ENCODE measurements at places on chromosomes 3 and 15. TPM values are rescaled to one million over a fixed set of nuclear protein-coding genes. Genes with fewer than 3 reads are reported as not detected.

DPPA4 gene
- total RNA-seq, result 4.0 TPM

EPHB1 gene
- 3.8 TPM for total RNA-seq

ZFAND6 gene
- 101 TPM for total RNA-seq

CCDC33 gene
- total RNA-seq, result not detected

DNA sequence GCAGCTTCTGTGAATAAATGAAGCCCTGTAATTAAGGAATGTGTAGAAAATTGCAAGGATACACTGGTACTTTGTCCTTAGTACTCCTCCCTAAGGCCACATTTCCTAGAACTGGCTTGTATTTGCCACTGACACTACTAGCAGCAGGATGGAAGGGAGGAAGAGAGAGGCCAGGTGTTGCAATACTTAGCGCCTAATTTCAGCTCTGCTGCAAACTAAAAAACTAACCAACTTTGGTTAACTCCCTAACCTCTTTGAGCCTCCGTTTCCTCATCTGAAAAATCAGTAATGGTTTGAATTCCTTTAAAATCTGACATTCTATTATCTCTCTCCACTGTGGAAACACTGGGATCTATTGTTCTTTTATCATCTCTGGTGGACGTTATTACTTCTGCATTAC lies 257.0 kb downstream of the SV2B start:
- H3K27ac ChIP-seq, result no peak overlapping the region
- DNase-seq, result no peak
- no peaks in the 10 kb centered on the region for H3K4me1 ChIP-seq
- H3K27me3 ChIP-seq, result peaks cover 5% of the 10 kb centered on the region

DNA sequence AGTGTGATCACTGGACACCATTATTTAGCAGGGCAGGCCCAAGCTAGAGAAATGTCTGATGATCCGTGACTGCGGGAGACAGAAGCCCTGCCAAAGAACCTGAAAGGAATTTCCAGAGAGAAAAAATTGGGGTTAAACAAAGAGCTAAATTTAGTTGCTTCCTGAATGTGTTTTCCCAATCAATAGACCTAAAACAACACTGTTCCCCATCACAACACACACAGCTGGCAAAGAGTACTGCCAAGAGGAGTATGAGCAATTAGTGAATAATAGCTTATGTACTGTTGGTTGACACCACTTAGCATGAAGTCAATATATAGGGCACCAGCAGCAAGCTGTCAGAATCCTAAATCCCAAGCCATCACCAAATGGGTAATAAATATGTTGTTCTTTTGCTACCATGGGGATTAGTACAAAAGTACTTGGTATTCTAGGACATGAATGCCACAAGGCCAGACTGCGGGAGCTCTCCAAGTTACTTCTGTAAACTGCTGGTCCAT lies 35.7 kb downstream of the CLK3 start:
- no peaks in the 10 kb centered on the region for H3K27me3 ChIP-seq
- H3K4me1 ChIP-seq, result peaks cover 32% of the 10 kb centered on the region
- no peak for DNase-seq
- peaks cover 57% of the 10 kb centered on the region for H3K36me3 ChIP-seq
- H3K4me3 ChIP-seq, result no peak overlapping the region

DNA sequence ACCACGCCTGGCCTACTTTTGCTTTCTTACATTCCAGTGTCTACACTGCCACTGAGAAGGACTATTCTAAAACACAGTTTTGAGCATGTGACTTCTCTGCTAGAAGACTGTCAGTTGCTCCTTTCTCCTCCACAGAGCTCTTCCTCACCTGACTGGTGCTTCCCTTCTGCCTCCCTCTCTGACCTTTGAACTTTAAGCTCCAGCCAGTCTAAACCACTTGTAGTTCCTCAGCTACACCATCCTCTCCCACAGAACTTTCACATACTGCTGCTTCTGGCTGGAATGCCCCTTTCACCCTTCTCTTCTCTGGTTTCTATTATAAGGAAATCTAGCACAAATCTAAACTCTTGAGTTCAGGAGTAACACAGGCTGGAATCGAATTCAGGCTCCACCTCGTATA lies 9.1 kb downstream of the NCEH1 start:
- no peaks in the 10 kb centered on the region for H3K27me3 ChIP-seq
- H3K4me1 ChIP-seq, result peaks cover 11% of the 10 kb centered on the region
- H3K36me3 ChIP-seq, result peaks cover 2% of the 10 kb centered on the region
- no peak overlapping the region for H3K4me3 ChIP-seq
- no peak for DNase-seq

GRCh38 chr3:112734736-112735350 lies 93.9 kb upstream of the CCDC80 start:
- peak; percentile 46 for DNase-seq
- H3K36me3 ChIP-seq, result no peaks in the 10 kb centered on the region
- H3K4me3 ChIP-seq, result no peak overlapping the region
- peaks cover 28% of the 10 kb centered on the region for H3K4me1 ChIP-seq

- no peak for DNase-seq
- no peaks in the 10 kb centered on the region for H3K36me3 ChIP-seq
- H3K4me3 ChIP-seq, result no peak overlapping the region
- H3K4me1 ChIP-seq, result peaks cover 4% of the 10 kb centered on the region
Measured at GRCh38 chr3:151144760-151145159, 58.3 kb downstream of the GPR171 start.

DNA sequence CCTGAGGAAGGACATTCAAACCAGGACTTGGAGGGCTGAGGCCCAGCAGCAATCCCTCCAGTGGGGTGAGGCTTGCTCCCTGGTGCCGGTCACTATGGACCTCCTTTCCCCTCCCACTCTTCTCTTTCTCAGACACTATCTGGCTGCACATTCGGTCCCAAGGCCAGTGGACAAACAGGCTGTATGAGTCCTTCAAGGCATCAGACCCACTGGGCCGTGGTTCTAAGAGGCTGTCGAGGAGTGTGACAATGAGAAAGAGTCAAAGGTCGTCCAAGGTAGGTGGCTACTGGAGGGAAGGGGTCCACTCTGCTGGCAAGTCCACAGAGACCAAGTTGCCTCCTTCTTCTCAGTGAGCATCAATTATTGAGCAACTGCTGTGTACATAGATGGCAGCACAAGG lies 28.0 kb downstream of the NOX5 start:
- H3K27ac ChIP-seq, result no peak overlapping the region
- DNase-seq, result no peak
- no peaks in the 10 kb centered on the region for H3K36me3 ChIP-seq
- H3K4me1 ChIP-seq, result no peaks in the 10 kb centered on the region
- no peak overlapping the region for H3K4me3 ChIP-seq

- no peaks in the 10 kb centered on the region for H3K27me3 ChIP-seq
- peak overlapping the region; percentile 6 for H3K27ac ChIP-seq
- no peak for DNase-seq
- no peaks in the 10 kb centered on the region for H3K36me3 ChIP-seq
Measured at GRCh38 chr3:108096532-108097321, 5.9 kb upstream of the CD47 start.

- DNase-seq, result no peak
- no peak overlapping the region for H3K27ac ChIP-seq
- no peaks in the 10 kb centered on the region for H3K36me3 ChIP-seq
- H3K27me3 ChIP-seq, result peaks cover 3% of the 10 kb centered on the region
- peaks cover 14% of the 10 kb centered on the region for H3K4me1 ChIP-seq
Measured at GRCh38 chr3:127544803-127545201, 45.7 kb downstream of the TPRA1 start.

GRCh38 chr15:53589520-53590057 lies 169.9 kb downstream of the WDR72 start:
- H3K36me3 ChIP-seq, result no peaks in the 10 kb centered on the region
- DNase-seq, result no peak
- H3K4me1 ChIP-seq, result peaks cover 2% of the 10 kb centered on the region

DNA sequence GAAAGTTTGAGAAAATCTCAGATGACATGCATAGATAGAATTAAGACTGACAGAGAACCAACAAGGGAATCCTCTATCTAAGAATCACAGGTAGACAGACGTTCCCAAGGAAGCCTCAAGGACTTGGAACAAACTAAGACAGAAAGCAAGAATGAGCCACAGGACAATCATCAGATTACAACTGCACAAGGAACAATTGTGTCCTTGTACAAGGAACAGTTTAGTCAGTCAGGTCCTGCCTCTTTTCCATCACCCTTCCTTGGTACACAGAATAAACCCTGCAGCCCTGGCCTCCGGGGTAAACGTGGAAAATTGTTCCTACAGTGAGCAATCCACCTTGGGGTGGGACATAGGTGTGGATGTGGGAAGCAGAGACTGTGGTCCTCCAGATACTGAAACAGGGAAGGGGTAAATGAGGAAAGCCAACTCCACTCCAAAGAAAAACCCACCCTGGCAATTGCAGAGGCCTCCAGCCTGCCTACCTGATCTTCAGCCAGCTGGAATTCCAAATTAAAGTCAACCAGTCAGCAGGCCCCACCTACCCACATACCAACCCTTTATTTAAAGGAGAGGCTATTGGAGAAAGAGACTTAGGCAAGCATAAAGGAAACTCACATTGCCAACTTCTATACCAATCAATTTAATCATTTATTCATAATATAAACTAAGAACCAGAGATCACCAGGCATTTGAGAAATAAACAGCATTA lies 73.4 kb downstream of the ULK4 start:
- no peak for DNase-seq
- H3K27ac ChIP-seq, result no peak overlapping the region
- peaks cover 11% of the 10 kb centered on the region for H3K36me3 ChIP-seq
- no peaks in the 10 kb centered on the region for H3K27me3 ChIP-seq
- H3K4me1 ChIP-seq, result no peaks in the 10 kb centered on the region

DNA sequence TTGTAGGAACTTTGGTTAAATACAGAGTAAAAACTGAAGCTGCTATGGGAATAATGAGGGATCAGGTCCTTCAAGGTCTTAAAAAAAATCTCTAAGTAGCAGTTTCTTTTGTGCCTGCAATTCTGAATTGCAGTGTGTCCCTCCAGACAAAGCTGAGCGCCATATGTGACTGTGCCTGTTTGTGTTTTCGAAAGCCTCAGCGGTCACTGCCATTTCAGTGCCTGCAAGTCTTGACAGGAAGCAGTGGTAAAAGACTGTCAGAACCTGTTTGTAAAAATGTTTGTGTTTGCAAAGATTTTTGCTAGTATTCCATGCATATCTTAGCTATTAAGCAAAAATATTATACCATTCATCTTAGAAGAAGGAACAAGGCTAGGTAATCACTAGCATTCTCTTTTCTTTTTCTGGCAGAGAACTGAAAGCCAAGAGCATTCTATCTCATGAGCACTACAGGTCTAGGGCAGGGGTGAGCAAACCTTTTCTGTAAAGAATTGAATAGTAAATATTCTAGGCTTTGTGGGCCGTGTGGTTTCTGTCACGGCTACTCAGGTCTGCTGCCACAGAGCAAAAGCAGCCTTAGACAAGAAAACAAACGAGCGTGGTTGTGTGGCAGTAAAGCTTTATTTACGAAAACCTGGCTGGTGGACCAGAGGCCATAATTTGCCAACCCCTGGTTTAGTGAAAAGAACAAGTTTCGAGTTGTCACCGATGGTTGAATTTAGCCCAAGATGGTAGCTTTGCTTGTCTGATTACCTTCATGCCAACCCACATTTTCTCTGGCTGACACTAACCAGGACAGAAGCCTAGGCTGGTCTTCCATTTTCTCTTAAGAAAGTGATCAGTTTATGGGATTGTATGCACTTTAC lies 134.4 kb downstream of the CACNA1D start:
- H3K27ac ChIP-seq, result no peak overlapping the region
- no peaks in the 10 kb centered on the region for H3K36me3 ChIP-seq
- H3K27me3 ChIP-seq, result peaks cover 4% of the 10 kb centered on the region
- DNase-seq, result no peak

- H3K36me3 ChIP-seq, result peaks cover 16% of the 10 kb centered on the region
- peak overlapping the region; percentile 53 for H3K4me3 ChIP-seq
- no peak for DNase-seq
- no peaks in the 10 kb centered on the region for H3K27me3 ChIP-seq
Measured at GRCh38 chr3:15294929-15295328, 37.5 kb downstream of the SH3BP5 start.

- peaks cover 19% of the 10 kb centered on the region for H3K36me3 ChIP-seq
- no peak overlapping the region for H3K27ac ChIP-seq
- DNase-seq, result no peak
- H3K4me1 ChIP-seq, result peaks cover 5% of the 10 kb centered on the region
Measured at GRCh38 chr3:114900908-114901307, 246.2 kb downstream of the ZBTB20 start.

- no peaks in the 10 kb centered on the region for H3K27me3 ChIP-seq
- H3K4me1 ChIP-seq, result peaks cover 21% of the 10 kb centered on the region
- no peak for DNase-seq
- H3K4me3 ChIP-seq, result peak overlapping the region; percentile 19
- H3K36me3 ChIP-seq, result no peaks in the 10 kb centered on the region
Measured at GRCh38 chr3:186382217-186382885, 20.3 kb upstream of the DGKG start.

Data from activated B cell treated with CpG ODN at 0.5 μM for 24 hours (primary cell).